ENCODE measurements at places on chromosomes 5 and 9.

DNA sequence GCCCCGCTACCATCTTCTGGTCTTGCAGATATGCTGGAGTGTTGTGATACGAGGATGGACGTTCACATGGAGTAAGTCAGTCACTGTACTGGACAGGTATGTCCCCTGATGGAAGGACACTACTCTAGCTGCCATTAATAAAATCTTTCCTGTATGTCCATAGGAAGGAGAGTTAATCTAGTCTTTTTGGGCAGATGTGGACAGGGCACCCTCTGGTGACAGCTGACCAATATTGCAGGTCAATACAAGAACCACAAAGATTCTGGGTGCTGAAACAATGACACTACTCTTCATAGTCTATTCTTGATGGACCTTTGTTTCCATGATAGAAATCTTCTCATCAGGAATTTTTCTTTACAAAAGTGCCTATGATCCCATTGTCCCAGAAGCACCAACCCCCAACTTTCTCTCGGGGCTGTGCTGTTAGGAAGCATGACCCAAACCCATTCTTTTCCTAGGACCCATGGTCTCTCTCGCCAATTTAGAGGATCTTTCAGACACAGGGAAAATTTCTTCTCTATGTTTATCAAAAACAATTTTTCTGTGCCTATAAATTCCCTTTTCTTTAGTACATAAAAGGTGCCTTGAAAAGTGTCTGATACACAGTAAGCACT is 376.9 kb downstream of the DTWD2 start:
- DNase-seq = no peak

DNA sequence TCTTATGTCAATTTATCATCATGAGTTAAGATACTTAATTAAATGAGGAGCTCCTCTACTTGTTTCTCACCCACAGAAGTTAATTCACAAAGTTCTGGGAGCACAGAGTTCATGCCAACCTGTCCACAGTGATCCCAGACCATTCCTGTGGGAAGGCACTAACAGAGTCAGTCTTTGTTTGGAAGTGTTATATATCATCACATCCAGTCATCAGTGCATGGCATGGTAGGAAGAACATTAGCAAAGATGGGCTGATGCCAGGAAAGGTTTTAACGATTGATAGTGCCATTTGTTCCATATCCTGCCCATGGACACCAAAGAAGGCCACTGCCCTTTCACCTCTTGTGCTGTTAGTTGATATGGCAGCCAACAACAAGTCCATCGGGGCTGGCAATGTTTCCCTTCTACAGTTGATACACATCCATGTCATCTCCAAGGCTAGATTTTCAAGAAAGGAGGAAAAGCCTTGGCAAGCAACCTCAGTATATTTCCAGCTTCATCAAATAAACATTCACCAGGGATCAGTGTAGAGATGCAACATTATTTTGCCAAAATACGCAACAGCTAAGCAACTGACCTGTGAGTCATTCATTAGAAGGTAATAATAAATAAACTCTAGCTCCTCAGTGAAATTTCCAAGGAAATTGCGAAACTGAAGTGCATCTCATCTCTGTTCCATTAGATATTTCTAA is 169.6 kb downstream of the RORB start:
- no peak for DNase-seq

GRCh38 chr5:62283861-62284260 is 22.1 kb upstream of the KIF2A start:
- no peak for DNase-seq

DNA sequence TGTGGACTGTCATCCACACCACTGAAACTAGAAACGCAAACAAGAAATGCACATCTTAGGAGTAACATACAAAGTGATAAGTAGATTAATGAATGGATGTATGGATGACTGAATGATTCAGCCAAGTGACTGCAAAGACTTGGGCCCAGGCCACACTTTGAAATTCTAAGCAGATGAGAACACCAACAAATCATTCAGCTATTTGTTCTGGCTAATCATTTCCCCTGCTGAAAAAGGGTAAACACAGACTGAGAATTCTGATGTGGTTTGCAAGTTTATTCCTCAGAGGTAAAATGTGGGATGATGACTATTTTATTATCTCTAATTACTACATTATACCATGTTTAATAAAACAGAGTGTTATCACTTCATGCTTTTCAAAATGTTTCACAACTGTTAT is 163.2 kb upstream of the ADAMTS16 start:
- DNase-seq = no peak

GRCh38 chr9:121026260-121026691 is 23.8 kb downstream of the C5 start:
- DNase-seq = no peak

GRCh38 chr5:66646570-66646969 is 50.4 kb downstream of the MAST4 start:
- no peak for DNase-seq

- DNase-seq = no peak
Observed at GRCh38 chr9:88993327-88993726, 2.1 kb downstream of the S1PR3 start.

DNA sequence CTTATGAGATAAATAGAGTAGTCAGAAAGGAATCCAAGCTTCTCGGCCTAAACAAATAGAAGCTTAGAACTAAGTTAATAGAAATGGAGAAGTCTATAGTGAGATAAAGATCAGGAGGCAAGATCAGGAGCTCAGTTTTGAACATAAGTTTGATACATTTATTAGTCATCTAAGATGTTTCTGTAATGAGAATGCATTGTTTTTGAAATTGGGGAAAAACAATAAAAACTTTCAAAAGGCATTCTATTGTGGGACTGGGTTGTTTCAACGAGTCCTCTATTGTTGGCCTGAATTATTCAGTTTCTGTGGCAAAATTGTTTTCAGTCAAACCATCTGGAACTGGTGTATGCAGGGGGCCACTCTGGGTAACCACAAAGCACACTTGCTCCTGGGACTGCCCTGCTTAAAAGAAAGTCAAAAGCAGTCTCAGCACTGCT is 181.0 kb upstream of the CLINT1 start:
- no peak for DNase-seq

Data from esophagus muscularis mucosa (tissue), 4 donors.